ENCODE measurements at places on chromosomes 12 and 14. TPM values are rescaled to one million over a fixed set of nuclear protein-coding genes. Genes with fewer than 3 reads are reported as not detected.

DNA sequence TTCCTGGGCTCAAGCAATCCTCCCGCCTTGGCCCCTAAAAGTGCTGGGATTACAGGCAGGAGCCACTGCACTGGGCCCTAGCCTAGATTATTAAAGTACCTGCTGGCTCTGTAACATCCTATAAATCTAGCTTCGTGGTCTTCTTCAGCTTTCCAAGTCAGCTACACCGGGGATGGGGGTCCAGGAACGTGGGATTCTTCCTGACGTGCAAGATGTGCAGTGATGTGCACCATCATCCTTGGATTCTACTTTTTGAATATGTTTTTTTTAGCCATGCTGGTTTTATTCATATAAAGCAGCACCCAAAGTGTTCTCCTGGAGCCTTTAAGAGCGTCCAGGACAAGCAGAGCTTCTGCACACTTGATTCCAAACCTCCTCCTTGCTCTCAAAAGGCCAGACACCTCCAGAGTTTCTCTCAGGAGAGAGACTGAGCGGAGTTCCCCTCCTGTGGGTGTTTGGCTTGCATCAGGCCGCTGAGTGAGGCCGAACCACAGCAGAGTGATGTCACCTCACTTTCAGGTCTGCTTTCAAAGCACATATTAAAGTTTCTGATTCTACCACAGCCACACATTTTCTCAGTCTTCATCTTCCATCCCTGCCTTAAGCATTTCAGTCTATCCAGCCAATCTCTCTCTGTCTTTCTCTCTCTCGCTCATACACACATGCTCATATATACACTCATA, 33.4 kb downstream of the VCPKMT start:
- no peak for DNase-seq

GRCh38 chr12:53989227-53990113, 4.5 kb downstream of the HOXC10 start:
- peak; percentile 74 for DNase-seq

DNA sequence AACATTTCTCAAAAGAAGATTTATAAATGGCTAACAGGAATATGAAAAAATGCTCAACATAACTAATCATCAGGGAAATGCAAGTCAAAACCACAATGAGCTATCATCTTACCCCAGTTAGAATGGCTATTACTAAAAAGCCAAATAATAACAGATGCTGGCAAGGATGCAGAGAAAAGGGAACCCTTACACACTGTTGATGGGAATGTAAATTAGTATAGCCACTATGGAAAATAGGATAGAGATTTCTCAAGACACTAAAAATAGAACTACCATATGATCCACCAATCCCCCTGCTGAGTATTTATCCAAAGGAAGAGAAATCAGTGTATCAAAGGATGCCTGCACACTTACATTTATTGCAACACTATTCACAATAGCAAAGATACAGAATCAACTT, 58.3 kb downstream of the GUCY2C start:
- no peak for DNase-seq

GRCh38 chr12:28190321-28191050, at the start of gene CCDC91:
CCDC91 (plus strand) TSS chr12:28190456; CDS start chr12:28257216, 66,760 bp downstream.
- DNase-seq, result peak; percentile 84

GRCh38 chr12:116370004-116370404, 92.5 kb upstream of the MED13L start:
- no peak for DNase-seq

DNA sequence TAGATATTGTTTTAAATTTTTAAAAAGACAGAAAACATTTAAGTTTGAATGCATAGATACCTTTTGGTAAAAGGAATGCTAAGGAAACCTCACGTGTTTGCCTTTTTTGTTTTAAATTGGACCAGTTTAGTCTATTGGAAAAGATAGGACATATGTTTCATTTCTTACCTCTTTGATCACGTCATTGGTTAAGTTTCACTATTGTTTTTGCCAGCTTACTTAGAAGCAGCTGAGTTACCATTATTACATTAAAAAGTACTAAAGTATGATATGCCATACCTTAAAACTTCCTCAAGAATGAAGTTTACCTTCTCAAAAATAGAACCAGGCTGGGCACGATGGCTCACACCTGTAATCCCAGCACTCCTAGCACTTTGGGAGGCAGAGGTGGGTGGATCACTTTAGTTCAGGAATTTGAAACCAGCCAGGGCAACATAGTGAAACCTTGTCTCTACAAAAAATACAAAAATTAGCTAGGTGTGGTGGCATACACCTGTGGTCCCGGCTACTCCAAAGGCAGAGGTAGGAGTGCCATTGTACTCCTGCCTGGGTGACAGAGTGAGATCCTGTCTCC, 54.4 kb downstream of the SRGAP1 start:
- DNase-seq, result no peak

- DNase-seq, result no peak
Measured at GRCh38 chr12:3215410-3215975, 138.3 kb downstream of the TSPAN9 start.

Gene GALNT9
- 3.2 TPM for total RNA-seq

Gene SYNDIG1L
- total RNA-seq, result not detected

Gene FAM90A1
- not detected for total RNA-seq

Gene GNB3
- total RNA-seq, result 0.47 TPM

Gene RIN3
- total RNA-seq, result 19.3 TPM

Gene APOF
- not detected for total RNA-seq
